ENCODE measurements at places on chromosomes 7 and 10.
A peak's percentile ranks its signal among the peaks of the same experiment; 100 is the strongest.

- no peak for DNase-seq
Measured at GRCh38 chr7:77460057-77460486, 43.9 kb upstream of the GSAP start.

GRCh38 chr7:36272567-36273269 is 116.9 kb upstream of the ANLN start:
- no peak for DNase-seq

DNA sequence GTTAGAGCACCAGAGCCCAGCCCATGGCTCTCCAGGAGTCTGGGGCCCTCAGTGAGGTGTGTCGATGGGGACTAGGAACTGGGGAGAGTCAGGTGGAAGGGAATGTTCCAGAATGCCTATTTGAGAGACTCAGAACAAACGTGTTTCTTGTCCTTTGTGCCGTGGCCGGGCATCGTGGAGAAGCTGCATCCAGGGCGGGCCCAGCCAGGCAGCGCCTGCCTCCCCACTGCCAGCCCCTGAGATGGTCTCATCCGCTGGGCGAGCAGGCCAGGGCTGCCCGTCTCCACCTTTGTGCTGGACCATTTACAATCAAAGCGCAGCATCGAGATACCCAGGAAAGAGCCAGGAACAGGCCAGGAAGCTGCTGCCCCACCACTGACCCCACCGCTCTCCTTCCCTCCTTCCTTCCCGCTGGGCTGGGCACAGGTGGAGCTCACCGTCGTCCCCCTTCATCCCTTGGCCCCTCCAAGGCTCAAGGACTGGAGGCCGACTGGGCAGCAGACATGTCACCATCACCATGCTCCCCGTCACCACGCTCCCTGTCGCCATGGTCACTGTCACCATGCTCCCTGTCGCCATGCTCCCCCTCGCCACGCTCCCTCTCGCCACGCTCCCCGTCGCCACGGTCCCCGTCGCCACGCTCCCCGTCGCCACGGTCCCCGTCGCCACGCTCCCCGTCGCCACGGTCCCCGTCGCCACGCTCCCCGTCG is 71.1 kb upstream of the ADGRA1 start:
- no peak for DNase-seq

DNA sequence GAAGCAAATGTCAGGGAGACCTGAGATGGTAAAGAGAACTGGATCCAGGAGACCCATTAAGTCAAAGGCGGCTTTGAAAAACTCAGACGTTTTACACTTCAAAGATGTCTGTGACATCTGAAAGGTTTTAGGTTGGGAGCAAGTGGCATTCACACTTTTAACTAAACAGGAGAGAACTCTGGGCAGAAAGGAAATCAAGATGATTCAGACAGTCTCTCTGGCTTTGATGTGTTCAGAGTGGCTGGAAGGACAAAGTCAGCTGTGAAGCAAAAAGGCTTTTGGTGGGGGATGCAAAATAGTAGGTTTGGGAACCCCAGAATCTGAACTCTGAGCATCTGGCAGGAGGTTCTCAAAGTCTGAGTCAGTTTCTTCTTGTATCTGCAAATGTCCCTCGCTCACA is 66.6 kb downstream of the PRKCQ start:
- DNase-seq: no peak

DNA sequence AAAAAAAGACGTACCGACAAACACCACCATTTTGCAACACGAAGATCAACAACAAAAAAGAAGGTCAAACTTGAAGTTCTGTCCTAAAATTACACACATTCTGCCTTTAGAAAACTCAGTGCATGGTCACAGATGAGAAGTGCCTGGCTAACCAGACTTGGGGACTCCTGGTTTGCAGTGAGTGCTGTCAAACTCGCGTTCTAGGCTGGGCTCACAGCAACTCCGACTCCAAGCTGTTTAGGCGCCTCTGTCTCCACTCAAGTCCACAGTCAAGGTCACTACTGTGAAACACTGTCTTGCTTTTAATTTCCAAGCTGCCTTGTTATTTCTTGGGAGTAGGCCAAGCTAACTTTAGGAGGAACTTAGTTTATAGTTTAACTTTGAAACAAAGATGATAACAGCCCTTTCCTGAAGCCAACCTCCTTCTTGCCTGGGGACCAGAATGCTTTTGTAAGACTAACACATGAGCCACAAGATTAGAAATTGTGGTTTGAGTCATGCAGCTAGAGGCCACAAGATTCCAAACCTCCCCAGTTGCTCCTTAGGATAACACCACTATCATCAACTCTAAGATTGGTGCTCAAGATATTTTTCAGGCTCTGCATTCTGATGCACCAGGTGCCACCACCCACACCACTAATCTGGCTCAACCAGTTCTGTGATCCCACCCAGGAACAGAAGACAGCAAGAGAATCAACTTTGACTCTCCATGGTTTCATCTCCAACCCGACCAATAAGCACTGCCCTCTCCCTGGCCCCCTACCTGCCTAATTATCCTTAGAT is 1.1 kb upstream of the DNAAF5 start:
- DNase-seq: peak; percentile 70

- DNase-seq: no peak
Measured at GRCh38 chr10:15510963-15511362, 139.9 kb upstream of the FAM171A1 start.

GRCh38 chr7:1951159-1951536 is 281.1 kb downstream of the ELFN1 start:
- peak; percentile 30 for DNase-seq

GRCh38 chr10:101228153-101228965 is 904 bp downstream of the LBX1 start:
- DNase-seq: peak; percentile 29

DNA sequence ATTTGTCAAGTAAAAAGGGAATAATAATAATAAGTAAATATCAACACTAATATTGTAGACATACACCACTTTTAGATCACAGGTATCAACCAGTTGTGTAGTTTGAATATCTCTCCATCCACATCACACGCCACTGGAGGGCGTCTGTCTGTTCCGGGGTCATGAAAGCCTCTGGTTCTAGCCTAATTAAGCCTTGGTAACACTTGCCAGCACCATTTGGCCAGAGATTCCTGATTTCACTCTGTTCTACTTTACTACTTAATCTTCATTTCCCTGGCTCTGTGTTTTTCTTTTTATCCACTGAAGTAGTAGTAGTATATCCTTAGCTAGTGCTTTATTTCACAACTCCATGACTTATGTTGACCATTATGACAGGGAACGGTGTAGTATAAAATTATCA is 285.6 kb upstream of the POM121L12 start:
- DNase-seq: no peak

- DNase-seq: peak; percentile 25
Measured at GRCh38 chr10:11863353-11864109, 40.4 kb downstream of the PROSER2 start.

GRCh38 chr10:68423522-68423921 is 16.4 kb upstream of the RUFY2 start:
- no peak for DNase-seq

- DNase-seq: no peak
Measured at GRCh38 chr10:65827359-65827758, 1098.5 kb upstream of the LRRTM3 start.

DNA sequence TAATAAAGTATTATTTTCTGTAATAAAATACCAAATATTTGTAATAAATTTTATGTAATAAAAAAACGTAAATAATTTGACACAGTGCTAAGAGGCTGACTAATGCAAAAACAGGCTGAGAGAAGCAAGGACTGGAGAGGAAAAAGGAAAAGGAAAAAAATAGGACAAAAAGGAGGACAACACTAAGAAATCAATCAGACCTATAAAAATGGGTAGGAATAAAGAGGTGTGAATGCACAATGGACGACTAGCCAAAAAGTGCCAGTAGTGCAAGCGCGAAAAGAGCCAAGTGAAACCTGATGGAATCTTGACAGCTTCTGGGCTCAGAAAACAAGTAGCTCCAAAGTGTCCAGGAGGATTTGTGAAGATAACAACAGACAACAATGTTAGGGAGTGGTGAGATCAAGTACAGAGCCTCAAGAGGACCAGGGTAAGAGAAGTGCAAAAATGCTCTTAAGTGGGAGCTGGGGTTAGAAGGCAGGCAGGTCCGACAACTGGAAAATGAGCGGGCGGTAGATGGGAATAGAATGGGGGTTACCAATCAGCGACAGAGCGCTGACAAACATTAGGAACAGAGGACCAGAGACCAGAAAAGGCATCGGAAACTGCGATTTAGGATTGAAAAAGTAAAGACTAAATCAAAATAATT is 1.2 kb downstream of the BRAF start:
- DNase-seq: peak; percentile 50

DNA sequence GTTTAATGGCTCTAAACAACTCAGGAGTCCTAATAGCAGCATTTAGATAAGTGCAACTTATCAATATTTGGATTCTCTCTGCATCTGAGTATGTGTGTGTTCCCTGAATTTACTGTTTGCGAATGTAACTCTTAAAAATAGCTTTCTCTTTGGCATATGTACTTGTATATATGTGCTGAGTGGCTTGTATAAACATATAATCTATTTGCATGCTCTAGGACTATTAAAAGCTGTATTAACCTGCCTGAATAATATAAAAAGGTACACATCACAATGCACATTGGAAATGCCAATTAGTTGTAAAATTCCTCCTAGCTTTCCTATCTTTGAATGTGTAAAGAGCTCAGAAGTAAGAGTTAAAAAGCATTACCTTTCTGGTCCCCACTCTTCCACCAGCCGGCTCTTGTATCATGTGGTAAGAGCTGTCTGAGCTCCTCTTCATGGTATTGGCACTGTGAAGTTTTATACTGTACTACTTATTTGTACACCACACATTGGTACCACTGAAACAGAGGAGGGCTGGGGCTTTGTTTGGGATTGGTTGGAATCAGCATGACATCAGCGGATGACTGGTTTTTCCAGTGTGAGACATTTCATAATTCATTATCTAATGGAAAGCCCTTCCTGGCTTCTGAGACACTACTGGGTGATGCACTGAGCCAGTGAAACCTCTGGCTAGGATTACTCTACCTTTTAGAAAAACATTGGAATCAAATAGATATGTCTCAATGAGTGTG is at the start of gene INHBA:
INHBA (minus strand) TSS at position 456 of the 737 bp plus-strand sequence. CDS start 2,716 bp downstream, outside the sequence.
- no peak for DNase-seq

DNA sequence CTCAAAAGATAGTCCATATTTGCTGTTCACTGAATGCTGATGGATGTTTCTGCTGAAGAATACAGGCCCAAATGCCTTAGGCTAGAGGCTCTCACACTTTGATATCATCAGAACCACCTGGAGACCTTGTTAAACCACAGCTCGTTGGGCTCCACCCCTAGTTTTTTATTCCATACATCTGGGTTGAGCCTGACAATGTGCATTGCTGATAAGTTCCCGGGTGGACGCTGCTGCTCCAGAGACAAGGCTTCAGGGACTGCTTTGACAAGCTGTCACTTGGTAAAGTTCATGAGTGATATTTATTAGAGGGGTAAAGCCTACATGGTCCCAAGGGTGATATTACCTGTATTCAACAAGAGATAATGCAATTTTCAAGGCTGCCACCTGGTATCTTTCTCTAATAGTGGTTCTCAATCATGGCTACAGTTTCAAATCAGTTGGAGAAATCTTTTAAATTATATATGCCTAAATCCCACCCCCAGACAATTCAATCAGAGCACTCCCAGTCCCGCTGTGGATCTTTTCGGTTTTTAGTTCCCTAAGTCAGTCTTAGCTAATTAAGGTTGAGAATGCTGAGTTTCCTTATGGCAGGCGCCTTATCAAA is 107.1 kb upstream of the GSDME start:
- DNase-seq: peak; percentile 84

DNA sequence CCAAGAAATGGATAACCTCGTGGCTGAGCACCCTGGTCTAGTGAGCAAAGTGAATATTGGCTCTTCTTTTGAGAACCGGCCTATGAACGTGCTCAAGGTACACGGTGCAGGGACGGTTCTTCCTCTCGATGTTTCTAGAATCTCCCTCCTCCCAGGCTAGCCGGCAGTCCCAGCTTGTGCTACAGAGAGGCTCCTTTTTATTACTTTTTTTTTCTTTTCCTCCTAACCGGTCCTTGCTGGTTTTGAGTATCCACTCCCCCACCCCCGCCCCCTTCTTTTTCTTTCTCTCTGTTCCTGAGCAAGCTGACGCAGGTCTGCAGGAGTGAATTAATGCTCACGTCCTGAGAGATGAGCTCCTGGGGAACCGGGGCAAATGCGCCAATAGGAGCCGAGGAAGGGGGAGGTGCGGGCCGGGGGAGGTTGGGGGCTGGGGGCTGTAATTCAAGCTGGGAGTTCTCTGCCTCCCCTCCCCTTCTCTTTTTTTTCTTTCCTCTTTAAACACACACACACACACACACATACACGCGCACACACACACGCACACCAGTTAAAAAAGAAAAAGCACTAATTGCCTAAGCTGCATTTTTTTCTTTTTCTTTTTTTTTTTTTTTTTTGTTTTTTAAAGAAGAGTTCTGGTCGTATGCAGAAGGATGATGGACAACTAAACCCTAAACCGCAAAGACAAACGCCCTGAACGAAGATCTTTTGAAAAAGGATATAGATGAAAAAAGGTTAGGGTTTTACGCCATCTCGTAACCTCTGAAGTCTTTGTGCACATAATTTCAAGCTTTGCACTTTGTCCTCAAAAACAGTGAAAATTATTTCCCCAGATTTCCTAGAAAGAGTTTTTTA is 6.6 kb downstream of the CPA2 start:
- DNase-seq: no peak

DNA sequence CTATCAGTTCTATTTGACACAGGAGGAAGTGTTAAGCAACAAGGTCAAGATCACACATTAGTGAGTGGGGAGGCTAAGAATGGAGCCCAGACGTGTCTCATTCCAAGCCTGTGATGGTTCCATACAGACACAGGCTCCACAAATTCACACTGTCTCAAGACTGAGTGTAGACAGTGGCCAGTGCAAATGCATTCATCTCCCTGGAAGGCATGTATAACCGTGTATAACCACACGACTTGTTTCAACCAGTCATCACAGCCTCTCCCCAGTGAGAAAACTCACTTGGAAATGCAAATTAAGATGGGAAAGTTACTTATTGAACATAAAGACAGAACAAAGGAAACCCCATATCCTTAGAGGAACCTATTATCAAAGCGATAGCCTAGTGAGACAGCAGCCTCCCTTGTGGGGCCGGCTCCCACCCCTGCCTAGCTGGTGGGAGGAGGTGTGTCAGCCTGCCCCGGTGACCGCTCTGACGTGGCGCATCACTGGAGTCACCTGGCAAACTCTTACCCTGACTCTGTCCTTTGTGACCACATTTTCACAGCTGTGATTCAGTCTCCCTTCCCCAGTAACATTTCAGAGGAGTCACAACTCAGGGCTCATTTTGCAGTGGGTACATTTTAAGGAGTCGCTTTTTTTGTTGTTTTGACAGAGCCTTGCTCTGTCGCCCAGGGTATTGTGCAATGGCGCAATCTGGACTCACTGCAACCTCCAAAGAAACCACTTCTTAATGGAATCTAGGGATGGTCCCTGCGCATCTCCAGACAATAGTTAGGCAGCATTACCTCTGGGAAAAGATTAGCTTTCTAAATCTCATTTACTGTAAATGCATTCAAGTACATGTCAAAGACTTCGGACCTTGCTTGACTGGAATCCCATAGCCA is 126.6 kb upstream of the PARD3 start:
- no peak for DNase-seq

DNA sequence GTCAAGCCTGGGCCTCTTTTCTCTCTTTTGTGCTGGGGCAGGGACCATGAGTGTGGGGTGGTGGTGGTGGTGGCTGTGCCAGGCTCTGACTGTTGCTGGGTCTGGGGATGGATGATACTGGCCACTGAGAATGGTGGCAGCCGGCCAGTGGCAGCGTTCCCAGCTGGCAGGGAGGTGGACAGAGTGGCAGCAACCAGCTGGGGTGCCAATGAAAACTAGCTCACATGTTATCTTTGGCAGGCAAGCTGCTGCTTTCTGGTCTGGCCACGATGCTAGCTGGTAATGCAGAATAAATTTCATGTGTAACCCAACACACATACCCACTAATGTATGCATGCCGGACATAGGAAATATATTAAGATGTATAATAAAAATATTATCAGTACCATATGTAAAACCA is 95.0 kb upstream of the SLC26A5 start:
- DNase-seq: no peak
